Ovary (tissue), 10 donors: ENCODE measurements at places on chromosomes 5 and 9. TPM values are rescaled to one million over a fixed set of nuclear protein-coding genes. Genes with fewer than 3 reads are reported as not detected.
A peak's percentile ranks its signal among the peaks of the same experiment; 100 is the strongest.

- peak; percentile 13 for DNase-seq
- H3K36me3 ChIP-seq, result no peaks in the 10 kb centered on the region
- H3K4me1 ChIP-seq, result peaks cover 5% of the 10 kb centered on the region
- no peak overlapping the region for H3K4me3 ChIP-seq
- no peaks in the 10 kb centered on the region for H3K27me3 ChIP-seq
- no peak overlapping the region for H3K27ac ChIP-seq
These were observed 50.5 kb downstream of the PSD2 start for GRCh38 chr5:139845846-139846681.

DNA sequence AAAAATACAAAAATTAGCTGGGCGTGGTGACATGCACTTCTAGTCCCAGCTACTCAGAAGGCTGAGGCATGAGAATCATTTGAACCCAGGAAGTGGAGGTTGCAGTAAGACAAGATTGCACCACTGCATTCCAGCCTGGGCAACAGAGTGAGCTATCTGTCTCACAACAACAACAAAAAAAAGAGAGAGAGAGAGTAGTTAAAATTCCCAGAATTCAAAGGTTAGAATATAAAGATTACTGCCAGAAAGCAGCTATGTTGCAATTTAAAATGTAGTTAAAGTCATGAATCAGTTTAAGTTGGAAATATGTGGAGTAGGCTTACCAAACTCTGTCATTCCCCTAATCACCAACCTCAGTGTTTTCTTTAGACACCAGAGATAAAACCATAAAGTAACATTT lies 58.7 kb upstream of the SUSD1 start:
- no peak overlapping the region for H3K27ac ChIP-seq
- H3K36me3 ChIP-seq, result no peaks in the 10 kb centered on the region
- no peaks in the 10 kb centered on the region for H3K4me1 ChIP-seq
- no peaks in the 10 kb centered on the region for H3K27me3 ChIP-seq

DNA sequence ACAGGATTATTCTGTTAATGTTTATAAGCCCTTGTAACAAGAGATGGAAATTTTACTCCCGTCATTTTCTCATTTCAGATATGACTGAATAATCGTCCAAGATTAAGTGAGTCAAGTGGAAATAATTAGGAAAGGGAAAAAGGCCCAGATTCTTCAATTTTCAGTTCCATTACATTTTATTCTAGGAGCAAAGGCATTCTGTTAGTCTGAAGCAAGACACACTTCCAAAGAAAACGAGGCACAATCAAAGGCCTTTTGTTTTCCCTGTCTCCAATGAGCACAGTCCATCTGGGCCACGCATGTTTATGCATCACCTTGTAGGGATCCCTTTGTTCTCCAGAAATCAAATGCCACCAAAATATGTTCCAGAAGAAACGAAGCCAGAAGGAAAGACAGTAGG lies 382.9 kb upstream of the RFX3 start:
- H3K4me1 ChIP-seq, result no peaks in the 10 kb centered on the region
- H3K36me3 ChIP-seq, result no peaks in the 10 kb centered on the region
- no peak for DNase-seq
- no peak overlapping the region for H3K27ac ChIP-seq

GRCh38 chr5:74540622-74541021 lies 99.9 kb downstream of the ENC1 start:
- no peaks in the 10 kb centered on the region for H3K36me3 ChIP-seq
- no peak overlapping the region for H3K4me3 ChIP-seq
- no peak for DNase-seq

DNA sequence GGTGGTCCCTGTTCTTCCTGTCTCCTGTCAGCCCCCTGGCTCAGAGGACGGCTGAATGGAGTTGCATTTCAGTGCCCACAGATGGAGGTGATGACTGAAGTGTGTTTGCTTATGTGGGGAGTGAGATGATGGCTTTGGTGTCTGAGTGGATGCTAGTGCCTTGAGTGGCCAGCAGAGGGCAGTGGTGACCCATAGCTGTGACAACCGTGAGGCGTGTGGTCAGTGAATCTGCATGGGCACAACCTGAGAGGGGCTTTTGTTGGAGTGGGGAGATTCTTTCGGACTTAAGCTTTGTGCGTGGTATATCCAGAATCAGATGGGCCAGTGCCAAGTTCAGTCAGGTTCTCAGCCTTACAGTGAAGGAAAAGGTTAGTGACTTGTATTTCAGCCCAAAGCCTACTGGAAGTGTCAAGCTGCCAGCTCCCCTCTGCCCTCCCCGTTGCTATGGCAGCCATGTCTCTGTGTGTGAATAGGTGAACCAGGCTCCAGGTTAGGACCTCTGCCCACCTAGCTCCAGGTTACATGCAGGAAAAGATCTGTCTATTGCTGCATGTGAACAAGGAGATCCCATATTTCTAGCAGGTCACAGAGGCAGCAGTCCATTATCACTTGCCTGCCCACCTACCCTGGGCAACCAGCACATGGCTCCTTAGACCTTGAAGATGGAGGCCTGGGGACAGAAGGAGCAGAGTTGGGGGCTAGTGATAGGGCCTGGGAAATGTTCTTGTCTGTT lies 14.7 kb upstream of the CXXC5 start:
- DNase-seq, result peak; percentile 72
- no peaks in the 10 kb centered on the region for H3K27me3 ChIP-seq
- no peaks in the 10 kb centered on the region for H3K36me3 ChIP-seq
- no peak overlapping the region for H3K4me3 ChIP-seq
- H3K4me1 ChIP-seq, result peaks cover 8% of the 10 kb centered on the region

- H3K27ac ChIP-seq, result no peak overlapping the region
- no peak for DNase-seq
- H3K4me3 ChIP-seq, result no peak overlapping the region
- H3K36me3 ChIP-seq, result no peaks in the 10 kb centered on the region
- no peaks in the 10 kb centered on the region for H3K4me1 ChIP-seq
These were observed 75.2 kb upstream of the SLC25A48 start for GRCh38 chr5:135759149-135759784.

GRCh38 chr9:91786132-91786896 lies 163.7 kb downstream of the ROR2 start:
- DNase-seq, result no peak
- H3K27ac ChIP-seq, result no peak overlapping the region
- H3K4me3 ChIP-seq, result no peak overlapping the region
- peaks cover 3% of the 10 kb centered on the region for H3K27me3 ChIP-seq
- no peaks in the 10 kb centered on the region for H3K4me1 ChIP-seq
- no peaks in the 10 kb centered on the region for H3K36me3 ChIP-seq

- H3K27ac ChIP-seq, result no peak overlapping the region
- H3K4me3 ChIP-seq, result no peak overlapping the region
- no peaks in the 10 kb centered on the region for H3K36me3 ChIP-seq
- H3K4me1 ChIP-seq, result no peaks in the 10 kb centered on the region
These were observed 55.4 kb upstream of the CDH12 start for GRCh38 chr5:22908586-22908985.

- no peaks in the 10 kb centered on the region for H3K36me3 ChIP-seq
- H3K4me3 ChIP-seq, result no peak overlapping the region
- H3K4me1 ChIP-seq, result no peaks in the 10 kb centered on the region
- no peak overlapping the region for H3K27ac ChIP-seq
These were observed 982.0 kb upstream of the ARRDC3 start for GRCh38 chr5:92364986-92365550.

DNA sequence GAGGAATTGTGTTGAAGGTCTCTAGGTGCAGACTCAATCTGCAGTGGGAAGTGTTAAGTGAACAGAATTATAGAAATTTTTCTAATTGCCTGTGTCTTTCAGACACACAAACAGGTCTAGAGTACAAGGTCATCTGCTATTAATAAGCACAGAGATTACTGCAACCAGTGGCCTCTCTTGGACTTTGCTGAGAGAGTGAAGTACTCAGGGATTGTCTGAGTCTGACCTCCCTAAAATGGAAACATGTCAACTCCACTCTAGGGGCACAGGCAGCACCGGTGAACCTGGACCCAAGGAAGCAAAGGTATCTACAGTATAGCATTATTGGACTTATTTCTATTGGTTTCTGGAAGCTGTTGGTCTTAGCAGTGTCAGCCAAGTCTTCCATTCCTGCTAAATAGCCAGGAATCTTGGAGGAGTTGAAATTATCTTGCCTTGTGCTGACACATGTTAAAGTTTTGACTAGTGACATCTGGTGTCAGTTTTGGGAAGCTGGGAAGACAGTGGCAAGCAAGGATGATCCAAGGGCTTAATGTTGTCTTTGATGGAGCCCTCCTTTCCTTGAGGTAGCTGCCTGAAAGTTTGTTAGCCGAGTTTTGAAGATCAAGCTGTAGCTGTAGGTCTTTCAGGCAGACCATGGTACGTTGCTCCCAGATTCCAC lies 61.1 kb upstream of the NMUR2 start:
- no peaks in the 10 kb centered on the region for H3K4me1 ChIP-seq
- DNase-seq, result no peak
- H3K36me3 ChIP-seq, result no peaks in the 10 kb centered on the region
- H3K4me3 ChIP-seq, result no peak overlapping the region

GRCh38 chr5:10734037-10734709 lies 26.9 kb downstream of the DAP start:
- DNase-seq, result no peak
- H3K4me3 ChIP-seq, result no peak overlapping the region
- H3K27ac ChIP-seq, result no peak overlapping the region
- H3K27me3 ChIP-seq, result no peaks in the 10 kb centered on the region

GRCh38 chr5:91670122-91670521 lies 287.0 kb upstream of the ARRDC3 start:
- H3K36me3 ChIP-seq, result no peaks in the 10 kb centered on the region
- DNase-seq, result no peak
- H3K27me3 ChIP-seq, result no peaks in the 10 kb centered on the region
- H3K27ac ChIP-seq, result no peak overlapping the region

GRCh38 chr9:26727471-26727870 lies 165.1 kb downstream of the CAAP1 start:
- H3K36me3 ChIP-seq, result no peaks in the 10 kb centered on the region
- no peak overlapping the region for H3K4me3 ChIP-seq
- no peak for DNase-seq
- H3K4me1 ChIP-seq, result no peaks in the 10 kb centered on the region
- no peak overlapping the region for H3K27ac ChIP-seq

- H3K27ac ChIP-seq, result no peak overlapping the region
- H3K4me1 ChIP-seq, result peaks cover 3% of the 10 kb centered on the region
- DNase-seq, result no peak
- no peaks in the 10 kb centered on the region for H3K27me3 ChIP-seq
- H3K36me3 ChIP-seq, result no peaks in the 10 kb centered on the region
These were observed 251.2 kb upstream of the IRX4 start for GRCh38 chr5:2133936-2134335.

TAF11L4 gene
- not detected for total RNA-seq

LHFPL2 gene
- total RNA-seq, result 27.9 TPM

ZNF367 gene
- 2.3 TPM for total RNA-seq

FAM219A gene
- total RNA-seq, result 21.6 TPM

OR1J2 gene
- not detected for total RNA-seq

PCDHB4 gene
- total RNA-seq, result 2.5 TPM

PCDHGC3 gene
- 67.1 TPM for total RNA-seq

ESM1 gene
- 0.50 TPM for total RNA-seq

ANKRD34B gene
- not detected for total RNA-seq
